ENCODE measurements at places on chromosomes 13 and 19. TPM values are rescaled to one million over a fixed set of nuclear protein-coding genes. Genes with fewer than 3 reads are reported as not detected.

- DNase-seq, result no peak
Observed at GRCh38 chr19:52191951-52192350, 2.1 kb downstream of the PPP2R1A start.

The THSD8 gene
- 28.8 TPM for total RNA-seq

GRCh38 chr13:113469582-113469981 is 16.3 kb upstream of the ADPRHL1 start:
- DNase-seq, result no peak

DNA sequence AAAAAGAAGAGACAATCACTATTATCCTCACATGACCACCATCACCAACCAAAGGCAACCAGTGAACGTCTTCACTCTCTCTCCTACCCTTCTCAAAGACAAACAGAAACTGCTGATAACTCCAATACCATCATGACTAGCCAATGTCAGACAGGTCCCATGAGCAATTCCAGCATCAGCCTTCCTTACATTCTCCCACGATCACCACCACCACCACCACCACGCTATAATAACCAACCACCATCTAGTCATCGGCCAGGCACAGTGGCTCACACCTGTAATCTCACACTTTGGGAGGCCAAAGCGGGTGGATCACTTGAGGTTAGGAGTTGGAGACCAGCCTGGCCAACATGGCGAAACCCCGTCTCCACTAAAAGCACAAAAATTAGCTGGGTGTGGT is 3.9 kb downstream of the MYO1F start:
- no peak for DNase-seq

The CEBPA gene
- total RNA-seq, result 8.9 TPM

- DNase-seq, result no peak
Observed at GRCh38 chr13:22486490-22486889, 694.3 kb upstream of the SGCG start.

DNA sequence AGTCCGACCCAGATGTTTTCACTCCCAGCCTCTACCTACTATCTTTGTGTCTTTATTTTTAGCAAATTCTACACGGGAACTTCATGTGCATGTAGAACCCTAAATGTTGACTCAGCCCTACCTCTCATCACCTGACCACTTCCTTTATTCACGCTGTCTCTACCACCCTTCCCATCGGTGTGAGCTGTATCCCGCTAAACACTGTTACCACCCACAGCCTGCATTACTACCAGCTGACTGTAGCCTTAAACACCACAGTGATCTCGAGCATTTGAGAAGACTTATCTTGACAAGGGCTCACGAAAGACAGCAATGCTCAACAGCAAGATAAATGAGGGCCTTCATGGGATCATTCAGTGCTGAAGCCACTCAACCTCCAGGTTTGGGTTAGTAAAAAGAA is 15.1 kb downstream of the NCR1 start:
- DNase-seq, result no peak

GRCh38 chr19:3133793-3134116 is 2.1 kb upstream of the GNA15 start:
- no peak for DNase-seq

DNA sequence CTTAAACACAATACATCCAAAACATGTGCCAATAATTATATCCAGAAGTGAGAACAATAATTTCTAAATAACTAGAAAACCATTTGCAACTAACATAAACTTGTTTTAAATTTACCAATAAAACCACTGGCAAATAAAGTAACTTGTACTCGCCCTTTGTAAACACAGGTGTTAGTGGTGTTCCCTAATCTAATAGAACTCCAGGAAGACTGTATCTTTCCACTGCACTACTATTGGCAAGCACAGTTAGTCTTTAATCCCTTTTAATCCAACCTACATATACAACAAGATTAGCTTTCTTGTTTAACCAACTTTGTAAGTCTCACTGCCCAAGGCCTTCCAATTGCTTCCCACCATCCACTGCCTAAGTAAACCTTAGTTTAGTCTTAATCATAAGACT is 79.5 kb downstream of the PCDH9 start:
- DNase-seq, result no peak

GRCh38 chr19:46670813-46671212 is 9.8 kb upstream of the DACT3 start:
- DNase-seq, result no peak

DNA sequence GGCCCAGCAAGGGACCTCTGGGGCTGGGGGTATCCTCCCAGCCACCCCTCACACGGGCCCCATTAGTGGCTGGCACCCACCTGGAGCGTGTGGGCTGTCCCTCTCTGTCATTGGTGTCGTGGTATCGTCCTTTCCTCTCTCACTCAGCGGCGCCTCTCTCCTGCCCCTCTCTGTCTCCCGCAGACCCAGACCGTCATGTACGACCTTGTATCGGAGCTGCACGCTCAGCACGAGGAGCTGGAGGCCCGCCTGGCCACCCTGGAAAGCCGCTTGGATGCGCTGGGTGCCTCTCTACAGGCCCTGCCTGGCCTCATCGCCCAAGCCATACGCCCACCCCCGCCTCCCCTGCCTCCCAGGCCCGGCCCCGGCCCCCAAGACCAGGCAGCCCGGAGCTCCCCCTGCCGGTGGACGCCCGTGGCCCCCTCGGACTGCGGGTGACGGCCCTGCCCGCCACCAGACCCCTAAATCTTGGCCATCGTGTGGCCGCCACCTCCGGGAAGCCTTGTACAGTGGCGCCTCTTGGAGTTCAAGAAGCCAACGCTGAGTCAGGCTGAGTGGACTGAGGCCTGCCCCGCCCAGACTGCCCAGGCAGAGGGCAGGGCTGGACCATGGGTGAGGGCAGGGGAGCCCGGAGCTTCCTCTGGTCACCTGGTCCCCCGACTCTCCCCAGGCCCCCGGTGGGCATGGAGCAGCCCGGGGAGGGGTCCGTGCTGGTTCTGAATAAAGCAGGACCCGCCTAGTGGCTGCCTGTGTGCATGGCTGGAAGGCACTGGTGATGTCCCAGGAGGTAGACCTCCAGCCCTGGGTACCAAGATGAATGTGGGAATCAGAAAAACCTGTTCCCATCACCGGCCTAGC is 9.8 kb upstream of the ARRDC2 start:
- DNase-seq, result peak; percentile 65

DNA sequence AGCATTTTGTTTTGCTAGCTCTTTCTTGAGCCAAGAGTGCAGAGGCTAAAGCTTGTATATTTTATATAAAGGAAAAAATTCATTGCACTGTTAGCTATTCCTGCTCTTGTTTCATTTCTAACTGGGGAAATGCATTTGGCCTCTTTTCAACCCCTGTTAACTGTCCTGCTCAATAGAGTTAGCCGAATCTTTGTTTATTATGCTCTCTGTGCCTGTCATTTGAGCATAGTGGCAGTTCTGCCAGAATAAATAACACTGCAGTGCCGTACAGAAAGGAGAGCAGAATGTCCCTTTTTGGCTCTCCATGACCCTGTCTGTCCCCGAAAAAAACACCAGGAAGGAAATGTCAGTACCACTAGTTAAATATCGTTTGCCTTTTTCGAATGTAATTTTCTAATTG is 350.8 kb downstream of the MYO16 start:
- no peak for DNase-seq

DNA sequence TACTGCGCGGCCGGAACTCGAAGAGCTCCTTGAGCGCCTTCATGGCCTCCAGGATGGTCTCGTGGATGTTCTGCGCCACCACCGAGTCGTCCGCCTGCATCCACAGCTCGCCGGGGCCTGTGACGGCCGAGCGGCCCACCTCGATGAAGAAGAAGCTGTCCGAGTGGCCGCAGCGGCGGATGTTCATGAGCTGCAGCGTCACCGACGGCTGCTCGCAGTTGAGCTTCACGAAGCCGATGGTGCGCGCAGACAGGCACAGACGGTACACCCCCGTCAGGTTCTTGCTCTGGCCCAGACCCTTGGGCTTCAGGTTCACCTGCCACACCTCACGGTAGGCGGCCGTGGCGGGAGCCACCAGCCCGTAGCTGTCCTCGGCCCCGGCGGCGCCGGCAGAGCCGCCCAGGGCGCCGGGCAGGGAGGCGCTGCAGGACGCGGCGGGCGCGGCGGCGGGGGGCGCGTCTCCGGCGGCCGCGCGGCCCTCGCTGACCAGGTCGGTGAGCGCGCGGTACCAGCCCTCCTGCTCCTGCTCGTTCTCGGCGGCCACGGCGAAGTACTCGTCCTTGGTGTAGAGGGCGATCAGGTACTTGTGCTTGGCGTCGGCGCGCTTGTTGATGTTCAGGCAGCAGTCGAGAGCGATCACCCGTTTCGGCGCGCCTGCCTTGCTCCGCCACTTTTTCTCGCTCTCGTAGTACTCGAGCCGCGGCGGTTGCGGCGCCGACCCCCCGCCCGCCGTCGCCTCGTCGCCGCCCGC is 1.1 kb downstream of the IRS2 start:
- DNase-seq, result peak; percentile 50

DNA sequence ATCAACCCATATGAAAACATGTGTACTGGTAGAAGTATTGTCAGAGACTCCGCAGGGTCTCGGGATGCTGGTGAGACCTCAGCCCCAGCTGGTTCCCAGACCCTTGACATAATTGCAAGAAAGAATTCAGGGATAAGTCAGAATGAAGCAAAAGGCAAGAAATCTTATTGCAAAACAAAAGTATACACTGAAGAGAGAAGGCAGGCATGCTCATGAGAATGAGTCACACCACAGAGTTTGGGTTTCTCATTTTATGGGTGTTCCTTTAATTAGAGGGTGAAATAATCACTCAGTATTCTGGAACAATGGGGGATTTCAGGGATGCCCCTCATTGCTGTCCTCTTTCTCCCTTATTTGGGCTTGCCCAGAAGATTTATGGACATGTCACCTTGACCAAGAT is 1423.8 kb upstream of the MIR17HG start:
- DNase-seq, result no peak

- no peak for DNase-seq
Observed at GRCh38 chr13:113422807-113423519, 30.3 kb downstream of the ADPRHL1 start.

The ZNF627 gene
- total RNA-seq, result 11.4 TPM

The MATK gene
- total RNA-seq, result not detected

GRCh38 chr13:97371486-97372109 is 62.4 kb upstream of the RAP2A start:
- DNase-seq, result no peak

All from PC-9 (cell line).